ENCODE measurements at places on chromosomes 4 and X.

DNA sequence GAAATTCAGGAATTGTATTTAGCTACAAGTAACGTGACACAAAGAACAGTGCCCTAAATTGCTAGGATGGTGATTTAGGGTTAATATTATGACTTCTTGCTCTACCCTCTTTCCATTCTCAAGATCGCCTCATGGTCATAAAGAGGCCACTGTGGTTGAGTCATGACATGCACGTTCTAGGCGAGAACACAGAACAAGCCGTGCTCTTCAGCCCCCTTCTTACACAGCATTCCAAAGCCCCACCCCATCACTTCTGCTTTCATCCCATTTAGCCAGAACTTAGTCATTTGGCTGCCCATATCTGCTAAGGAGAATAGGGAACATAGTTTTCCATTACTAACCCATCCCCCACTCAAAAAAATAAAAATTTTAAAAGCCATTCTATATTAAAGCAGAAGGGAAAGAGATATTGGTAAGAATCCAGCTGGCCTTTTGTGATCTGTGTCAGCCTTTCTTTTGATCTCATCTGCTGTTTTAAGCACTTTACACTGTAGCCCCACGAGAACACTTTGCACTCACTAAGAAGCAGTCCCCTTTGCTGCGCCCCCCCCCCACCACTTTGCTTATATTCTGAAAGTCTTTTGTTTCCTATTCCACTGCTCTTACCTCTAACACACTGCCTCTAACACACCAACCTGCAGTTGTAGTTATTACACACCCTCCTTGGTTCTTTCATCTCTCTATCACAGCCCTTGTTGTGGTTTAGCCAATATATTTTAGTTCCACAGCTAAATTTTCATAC is 28.4 kb downstream of the NPNT start:
- no peak for DNase-seq

- DNase-seq: peak; percentile 81
Measured at GRCh38 chr4:794900-795725, 30.8 kb downstream of the CPLX1 start.

DNA sequence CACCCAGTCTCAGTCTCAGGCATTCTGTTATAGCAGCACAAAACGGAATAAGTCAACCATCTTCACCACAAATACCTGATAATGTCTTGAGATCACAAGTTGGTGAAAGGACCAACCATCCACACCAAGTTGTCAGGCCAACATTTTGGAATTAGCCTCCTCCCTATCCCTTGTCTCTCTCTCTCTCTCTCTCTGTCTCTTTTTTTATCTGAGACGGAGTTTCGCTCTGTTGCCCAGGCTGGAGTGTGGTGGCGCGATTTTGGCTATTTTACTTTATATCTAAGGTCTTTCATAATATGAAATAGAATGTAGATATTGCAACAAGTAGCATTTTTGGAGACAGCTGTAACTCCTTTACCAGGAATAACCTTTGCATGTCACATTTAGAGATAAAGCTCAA is 15.7 kb downstream of the ADH1A start:
- no peak for DNase-seq

DNA sequence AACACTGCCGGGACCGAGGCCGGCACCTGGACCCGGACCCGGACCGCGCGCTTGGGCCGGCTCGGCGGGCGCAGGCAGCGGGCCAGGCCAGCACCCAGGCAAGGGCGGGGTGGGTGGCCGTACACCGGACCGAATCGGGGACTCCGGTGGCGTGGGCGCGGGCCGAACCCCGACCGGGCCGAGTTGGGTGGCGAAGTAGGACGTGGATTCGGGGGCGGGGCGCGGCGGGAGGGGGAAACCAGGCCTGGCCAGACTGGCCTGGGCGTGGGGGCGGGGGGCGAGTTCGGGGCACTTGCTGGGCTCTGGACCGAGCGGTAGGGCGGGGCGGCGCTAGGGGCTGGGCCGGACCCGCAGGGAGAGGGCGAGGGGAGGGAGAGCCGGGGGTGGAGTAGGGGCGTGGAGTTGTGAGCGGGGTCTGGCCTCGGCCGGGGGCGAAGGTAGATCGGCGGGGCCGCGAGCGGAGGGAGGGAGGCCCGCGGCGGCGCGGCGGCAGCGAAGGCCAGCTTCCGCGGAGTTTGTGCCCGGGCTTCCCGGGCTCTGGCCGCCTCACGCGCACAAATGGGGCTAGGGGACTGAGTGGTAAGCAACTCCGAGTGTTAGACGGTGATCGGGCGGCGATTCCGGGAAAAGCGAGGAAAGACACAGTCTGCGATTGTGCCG is 1.8 kb upstream of the BCORL1 start:
- peak; percentile 95 for DNase-seq

Measured in H7 (cell line).